RPMI8226 (cell line): ENCODE measurements at places on chromosomes 3 and 15.

DNA sequence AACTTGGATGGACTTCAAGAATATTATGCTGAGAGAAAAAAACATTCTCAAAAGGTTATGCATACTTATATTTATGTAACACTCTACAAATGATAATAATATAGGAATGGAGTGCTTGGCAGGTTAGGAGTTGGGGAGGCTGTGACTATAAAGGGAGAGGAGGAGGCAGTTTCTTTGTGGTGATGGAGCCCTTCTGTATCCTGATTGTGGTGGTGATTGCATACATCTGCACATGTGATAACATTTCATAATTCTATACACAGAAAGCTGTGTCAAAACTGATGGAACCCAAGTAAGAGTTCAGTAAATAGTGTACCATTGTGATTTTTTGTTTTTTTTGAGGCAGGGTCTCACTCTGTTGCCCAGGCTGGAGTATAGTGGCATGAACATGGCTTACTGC lies 31.7 kb upstream of the FAM3D start:
- no peak for DNase-seq

GRCh38 chr15:44101944-44102343 lies 93.1 kb downstream of the FRMD5 start:
- no peak for DNase-seq

GRCh38 chr3:186757686-186758220 lies 25.6 kb upstream of the EIF4A2 start:
- no peak for DNase-seq

GRCh38 chr3:169509359-169509758 lies 154.2 kb downstream of the MECOM start:
- DNase-seq: peak; percentile 21

- DNase-seq: no peak
These were observed 169.5 kb upstream of the COL8A1 start for GRCh38 chr3:99468918-99469317.

DNA sequence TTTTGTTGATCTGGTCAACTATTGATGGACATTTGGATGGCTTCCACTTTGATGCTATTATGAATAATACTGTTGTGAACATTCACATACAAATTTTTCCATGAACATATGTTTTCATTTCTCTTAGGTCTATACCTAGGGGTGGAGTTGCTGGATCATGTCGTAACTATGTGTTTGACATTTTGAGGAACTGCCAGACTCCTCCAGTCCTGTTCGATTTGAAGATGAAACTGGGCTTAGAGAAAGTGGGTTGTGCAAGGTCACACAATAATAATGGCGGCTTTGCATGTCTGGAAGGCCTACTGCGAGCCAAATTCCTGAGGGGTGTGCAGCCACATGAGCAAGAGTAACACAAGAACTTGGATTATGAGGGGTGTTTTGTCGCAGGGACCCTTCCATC lies 2.6 kb downstream of the TSEN2 start:
- DNase-seq: no peak

DNA sequence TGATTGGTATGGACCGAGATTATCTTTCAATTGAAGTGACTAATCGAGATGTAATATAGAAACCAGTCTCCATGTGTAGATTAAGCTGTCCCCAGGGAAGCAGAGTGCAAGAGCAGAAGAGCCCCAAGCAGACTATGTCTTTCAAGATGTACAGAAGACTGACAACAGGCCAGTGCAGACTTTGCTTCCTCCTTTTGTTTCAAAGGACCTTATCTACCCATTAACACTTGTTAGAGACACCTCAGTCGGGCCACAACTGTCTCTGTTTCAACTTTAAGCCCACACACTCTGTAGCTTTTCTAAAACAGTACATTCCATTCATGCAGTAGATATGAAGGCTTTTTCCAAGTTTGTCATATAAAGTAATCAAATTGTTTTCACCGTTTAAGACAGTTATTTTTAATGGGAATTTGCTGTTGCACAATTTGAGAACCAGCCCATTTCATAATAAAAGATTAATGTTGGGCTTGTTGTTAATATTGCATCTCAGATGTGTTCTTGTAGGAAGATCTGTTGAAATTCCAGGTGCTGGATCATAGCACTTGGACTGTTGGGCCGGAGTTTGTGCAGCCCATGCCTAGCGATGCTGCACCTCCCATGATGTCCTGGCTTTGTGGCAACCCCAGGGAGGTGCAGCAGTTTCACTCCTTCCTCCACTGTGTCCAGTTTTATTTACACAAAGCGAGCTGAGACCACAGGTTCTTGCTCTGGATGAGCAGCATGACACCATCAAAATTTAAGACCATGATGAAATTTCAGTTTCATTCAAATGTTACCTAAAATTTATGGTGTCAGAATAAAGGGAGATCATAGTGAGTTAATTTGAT lies 12.4 kb downstream of the GORASP1 start:
- DNase-seq: no peak

GRCh38 chr3:12536423-12536822 lies 8.9 kb downstream of the MKRN2OS start:
- no peak for DNase-seq

- no peak for DNase-seq
These were observed 3.5 kb downstream of the GORASP1 start for GRCh38 chr3:39103791-39104552.

DNA sequence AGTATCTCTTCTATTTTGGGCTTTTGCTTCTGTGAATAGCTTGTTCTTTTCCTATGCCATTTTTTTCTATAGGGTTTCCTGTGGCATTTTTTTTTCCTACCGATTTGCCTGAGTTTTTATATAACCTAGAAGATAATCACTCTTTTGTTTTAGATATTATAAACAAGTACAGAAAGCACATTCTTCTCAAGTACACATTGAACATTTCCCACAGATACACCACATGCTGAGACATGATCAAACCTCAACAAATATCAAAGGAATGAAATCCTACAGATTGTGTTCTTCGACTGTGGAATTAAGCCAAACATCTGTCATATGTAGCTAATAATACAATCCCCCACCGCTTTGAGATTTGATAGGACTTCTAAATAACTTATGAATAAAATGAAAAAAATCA lies 9.1 kb upstream of the FEM1B start:
- DNase-seq: no peak

GRCh38 chr3:143471705-143472104 lies 352.1 kb downstream of the CHST2 start:
- no peak for DNase-seq

DNA sequence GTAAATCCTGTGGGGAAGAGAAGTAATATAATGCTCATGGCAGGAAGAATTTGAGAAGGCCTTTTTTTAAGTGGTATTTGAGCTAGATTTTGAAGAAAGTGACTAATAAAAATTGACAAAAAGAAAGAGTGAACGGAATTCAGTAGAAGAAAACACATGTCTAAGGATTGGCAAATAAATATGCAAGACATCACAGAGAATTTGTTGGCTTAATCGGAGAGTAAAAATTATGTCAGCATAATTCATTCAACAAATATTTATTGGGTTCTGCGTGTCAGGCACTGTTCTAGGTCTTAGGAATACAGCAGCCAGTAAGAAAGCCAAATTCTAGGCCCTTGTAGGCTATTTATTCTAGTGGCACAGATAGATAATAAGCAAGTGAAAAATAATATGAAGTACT lies 33.6 kb upstream of the LEKR1 start:
- DNase-seq: no peak

DNA sequence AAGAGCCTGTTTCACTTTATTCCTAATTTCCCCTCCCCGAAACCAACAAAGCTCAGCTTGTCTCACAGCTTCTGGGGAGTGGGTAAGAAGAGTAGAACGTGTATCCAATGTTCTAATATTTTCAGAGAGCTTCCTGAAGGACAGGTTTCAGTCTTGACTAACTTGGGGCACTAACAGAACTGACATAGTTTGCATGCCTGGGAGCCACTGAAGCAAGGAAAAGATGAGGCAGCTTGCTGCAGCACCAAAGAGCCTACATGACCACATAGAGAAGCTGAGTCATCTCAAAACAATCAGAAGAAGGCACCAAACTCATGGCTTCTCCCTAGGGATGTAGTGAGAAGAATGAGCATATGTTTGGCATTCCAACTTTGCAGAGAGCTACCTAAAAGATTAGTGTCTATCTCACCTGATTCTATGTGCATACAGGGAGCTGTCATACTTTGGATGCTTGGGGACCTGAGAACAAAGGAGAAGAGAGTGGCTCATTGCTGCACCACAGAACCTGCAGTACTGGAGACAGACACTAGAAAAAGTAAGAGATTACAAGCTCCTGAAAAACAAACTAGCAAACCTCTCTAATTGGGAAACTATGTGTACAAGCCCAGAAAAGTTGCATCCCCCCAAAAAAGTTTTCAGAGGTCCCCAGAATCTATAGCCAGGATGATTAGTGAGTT lies 86.9 kb downstream of the DCLK3 start:
- no peak for DNase-seq

GRCh38 chr3:13853978-13854296 lies 25.9 kb downstream of the WNT7A start:
- DNase-seq: peak; percentile 37

DNA sequence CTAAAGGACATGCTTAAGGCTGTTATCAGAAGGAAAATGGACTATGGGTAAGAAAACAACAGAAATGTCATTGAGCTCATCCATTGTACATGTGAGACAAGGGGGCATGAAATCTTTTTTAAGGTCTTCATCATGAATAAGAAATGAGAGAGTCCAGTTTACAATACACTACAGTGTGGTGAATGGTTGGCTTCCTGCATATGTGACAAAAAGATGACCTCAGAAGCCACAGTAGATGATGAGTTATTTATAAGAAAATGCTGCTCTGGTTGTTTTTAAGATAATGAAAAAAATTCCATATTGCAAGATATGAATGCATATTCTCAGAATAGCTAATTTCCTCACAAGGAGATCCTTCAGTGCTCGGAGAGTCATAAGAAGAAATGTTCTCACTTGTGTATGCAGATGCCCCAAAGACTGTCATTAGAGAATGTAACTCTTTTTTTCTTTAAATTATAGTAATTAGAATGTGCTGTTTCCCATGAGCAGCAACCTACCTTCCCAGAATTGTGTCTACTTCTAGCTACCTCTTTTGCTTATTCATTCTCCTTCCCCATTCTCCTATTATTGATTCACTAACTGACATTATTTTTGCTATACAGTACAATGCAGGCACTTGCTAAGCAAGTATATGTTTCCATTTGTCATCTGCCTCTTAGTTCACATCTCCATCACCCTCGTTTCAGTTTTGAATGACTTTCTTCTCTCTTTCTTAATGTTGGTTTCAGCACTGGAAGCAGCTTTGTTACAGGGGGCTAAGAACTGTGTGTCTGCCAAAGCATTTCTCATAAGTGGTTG lies 152.0 kb upstream of the PEX5L start:
- DNase-seq: no peak

GRCh38 chr3:139836698-139837464 lies 98.1 kb upstream of the CLSTN2 start:
- DNase-seq: no peak

DNA sequence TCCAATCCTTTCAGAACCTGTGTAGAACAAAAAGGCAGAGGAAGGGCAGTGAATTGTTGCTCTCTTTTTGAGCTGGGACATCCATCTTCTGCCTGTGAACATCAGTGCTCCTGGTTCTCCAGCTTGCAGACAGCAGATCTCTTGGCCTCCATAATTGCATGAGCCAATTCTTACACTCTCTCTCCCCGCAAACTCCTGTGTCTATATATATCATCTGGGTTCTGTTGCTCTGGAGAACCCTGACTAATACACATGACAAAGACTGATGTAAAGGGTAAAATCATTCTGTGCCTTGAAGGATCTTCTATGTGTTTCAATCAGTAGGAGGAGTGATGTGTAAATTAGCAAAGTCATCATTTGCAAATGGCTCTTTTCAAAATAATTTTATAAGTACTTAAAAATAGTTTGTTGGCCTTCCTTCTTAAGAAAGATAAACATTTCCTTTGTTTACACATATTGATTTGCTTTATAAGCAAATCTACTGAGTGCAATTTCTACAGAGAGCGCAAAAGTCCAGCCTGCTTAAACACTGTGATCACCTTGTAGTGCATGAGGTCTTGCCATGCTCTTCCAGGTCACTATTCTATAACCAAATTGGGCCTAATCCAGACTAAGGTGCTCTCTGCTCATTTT lies 154.9 kb upstream of the ANKRD28 start:
- DNase-seq: no peak

GRCh38 chr15:29570948-29571791 lies 251.1 kb downstream of the TJP1 start:
- peak; percentile 17 for DNase-seq

DNA sequence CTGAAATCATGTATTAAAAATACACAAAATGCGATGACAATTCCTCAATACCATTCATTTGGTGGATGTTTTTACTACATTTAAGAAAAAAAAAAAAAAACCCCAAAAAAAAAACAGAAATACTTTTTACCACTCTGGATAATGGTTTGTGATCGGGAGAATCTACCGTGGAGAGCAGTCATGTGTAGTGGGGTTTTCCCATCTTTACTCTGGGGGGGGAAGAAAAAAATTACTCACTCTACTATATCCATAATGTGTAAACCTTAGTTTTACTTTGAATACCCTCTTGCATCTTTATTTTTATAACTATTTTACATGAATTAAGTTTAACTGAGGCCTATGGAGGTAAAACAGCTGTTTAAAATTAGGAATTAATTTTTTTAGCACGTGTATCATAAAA lies 83.3 kb downstream of the ANKRD28 start:
- DNase-seq: no peak

DNA sequence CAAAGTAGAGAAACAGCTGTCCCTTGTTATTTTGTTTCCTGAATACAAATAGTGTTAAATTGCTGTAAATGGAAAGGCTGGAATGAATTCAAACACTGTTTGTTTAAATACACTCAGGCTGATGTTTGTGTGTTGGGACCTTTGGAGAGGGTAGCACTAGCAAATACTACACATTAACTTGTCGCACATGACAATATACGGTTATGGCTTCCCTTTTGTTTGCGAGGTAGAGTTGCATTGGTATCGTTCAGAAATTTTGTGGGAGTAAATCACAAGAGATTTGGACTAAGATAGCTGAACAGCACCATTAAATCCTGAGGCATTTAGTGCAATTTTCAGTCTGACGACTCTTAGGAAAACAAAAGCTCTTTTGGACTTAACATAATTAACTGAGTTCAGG lies 213.0 kb upstream of the ROBO2 start:
- no peak for DNase-seq

DNA sequence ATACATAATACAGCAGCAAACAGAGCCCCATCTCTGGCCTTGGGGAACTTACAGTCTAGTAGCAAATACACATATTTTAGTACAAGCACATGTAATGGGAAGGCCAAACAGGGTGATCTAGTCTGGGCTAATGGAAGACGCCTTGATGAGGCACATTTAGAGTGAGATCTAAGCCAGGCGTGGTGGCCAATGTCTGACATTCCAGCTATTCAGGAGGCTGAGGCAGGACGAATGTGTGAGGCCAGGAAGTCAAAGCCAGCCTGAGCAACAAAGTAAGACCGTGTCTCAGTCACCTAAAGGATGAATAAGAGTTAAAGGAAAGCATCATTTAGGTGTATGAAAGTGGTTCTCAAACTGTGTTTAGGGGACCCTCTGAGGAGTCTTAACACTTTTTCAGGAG lies 291.9 kb downstream of the MAGI1 start:
- DNase-seq: no peak

- DNase-seq: no peak
These were observed 58.3 kb upstream of the MYZAP start for GRCh38 chr15:57533448-57533799.

GRCh38 chr3:42796332-42796885 lies 7.9 kb downstream of the HIGD1A start:
- no peak for DNase-seq

GRCh38 chr15:75981149-75981815 lies 30.9 kb downstream of the NRG4 start:
- DNase-seq: no peak
